ENCODE measurements at places on chromosomes 12 and 14. TPM values are rescaled to one million over a fixed set of nuclear protein-coding genes. Genes with fewer than 3 reads are reported as not detected.

C12orf50 gene
- not detected for total RNA-seq

NINJ2 gene
- not detected for total RNA-seq

IL22 gene
- not detected for total RNA-seq

RDH5 gene
- total RNA-seq: 2.2 TPM

ESR2 gene
- total RNA-seq: 0.23 TPM

AMDHD1 gene
- total RNA-seq: 0.39 TPM

ADAMTS20 gene
- not detected for total RNA-seq

RD3L gene
- not detected for total RNA-seq

ADCY6 gene
- 5.7 TPM for total RNA-seq

MSI1 gene
- not detected for total RNA-seq

SERPINA10 gene
- total RNA-seq: not detected

KLHL28 gene
- total RNA-seq: 4.1 TPM

PLA2G1B gene
- total RNA-seq: not detected
